ENCODE measurements at places on chromosomes 12 and 14.

DNA sequence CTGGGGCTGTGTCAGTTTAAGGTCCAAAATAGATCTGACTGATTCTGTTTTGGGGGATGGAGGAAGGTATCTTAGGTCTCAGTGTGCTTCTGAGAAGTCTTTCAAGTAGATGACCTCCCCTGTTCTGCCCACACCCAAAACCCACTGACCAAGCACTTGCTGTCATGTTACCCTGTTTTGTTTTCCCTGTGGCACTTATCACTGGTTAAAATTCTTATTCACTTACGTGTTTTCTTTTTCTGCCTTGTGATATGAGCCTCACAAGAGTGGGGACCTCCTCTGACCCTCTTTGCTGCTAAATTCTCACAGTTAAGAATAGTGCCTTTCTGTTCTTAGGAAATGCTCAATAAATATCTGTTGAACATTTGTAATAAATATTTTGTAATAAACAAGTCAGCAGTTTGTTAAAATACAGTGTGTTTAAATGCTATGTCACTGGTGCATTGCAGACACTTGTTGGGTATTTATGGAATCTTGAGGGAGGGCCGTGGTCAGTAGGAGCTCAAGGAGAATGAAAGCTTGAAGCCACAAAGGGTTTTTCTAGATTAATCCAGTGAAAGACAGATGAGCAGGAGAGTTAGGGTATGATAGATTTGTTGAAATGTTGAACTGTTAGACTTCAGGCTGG, 20.9 kb downstream of the PLEKHA5 start:
- no peak for DNase-seq

DNA sequence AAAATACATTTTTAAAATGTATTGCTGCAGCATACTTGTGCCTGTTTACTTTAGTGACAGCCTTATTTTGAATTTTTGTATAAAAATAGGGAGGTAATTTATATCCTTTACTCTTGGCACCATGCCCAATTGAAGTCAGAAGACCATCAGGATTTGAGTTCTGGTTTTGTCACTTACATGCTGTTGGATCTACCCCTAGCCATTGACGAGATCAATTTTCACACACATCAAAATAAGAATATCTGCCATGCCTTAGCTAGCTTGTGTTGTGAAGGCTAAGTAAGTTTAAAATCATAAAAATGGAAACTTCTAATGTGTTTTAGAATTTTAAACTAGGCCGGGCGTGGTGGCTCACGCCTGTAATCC, 381.8 kb downstream of the KCNH5 start:
- no peak for DNase-seq

GRCh38 chr14:56580221-56580711, 668 bp downstream of the TMEM260 start:
- DNase-seq: peak; percentile 48

DNA sequence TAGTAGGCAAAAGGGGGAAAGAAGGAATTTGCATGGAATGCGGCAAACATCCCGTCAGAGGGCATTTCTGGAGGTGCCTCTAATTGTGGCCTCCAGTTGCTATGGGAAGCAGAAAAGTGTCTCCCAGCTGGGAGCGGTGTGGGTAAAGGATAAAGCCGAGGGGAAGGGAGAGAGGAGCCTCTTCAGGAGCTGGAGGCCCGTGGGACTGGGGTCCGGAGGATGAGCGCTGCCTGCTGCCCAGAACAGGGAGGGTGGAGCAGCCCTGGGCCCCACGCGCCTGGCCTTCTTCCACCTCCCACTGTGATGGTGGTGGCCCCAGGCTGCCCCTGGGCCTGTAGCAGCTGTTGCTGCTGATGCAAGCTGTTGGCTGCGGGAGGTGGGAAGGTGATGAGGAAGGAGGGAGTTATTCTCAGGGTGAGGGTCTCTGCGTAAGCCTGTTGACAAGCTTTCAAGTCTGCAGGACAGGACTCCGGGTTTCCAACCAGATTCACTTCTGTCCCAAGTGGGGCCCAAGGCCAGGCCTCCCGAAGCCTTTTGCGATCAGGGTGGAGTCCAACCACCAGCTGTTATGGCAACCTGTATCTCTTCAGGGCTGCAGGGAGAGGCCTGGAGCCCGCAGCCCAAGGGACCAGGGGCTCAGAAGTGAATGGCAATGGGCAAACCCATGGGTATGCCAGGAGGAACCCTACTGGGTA, 19.1 kb upstream of the PGF start:
- no peak for DNase-seq

- DNase-seq: no peak
These were observed 244.5 kb upstream of the LRFN5 start for GRCh38 chr14:41362139-41362538.

DNA sequence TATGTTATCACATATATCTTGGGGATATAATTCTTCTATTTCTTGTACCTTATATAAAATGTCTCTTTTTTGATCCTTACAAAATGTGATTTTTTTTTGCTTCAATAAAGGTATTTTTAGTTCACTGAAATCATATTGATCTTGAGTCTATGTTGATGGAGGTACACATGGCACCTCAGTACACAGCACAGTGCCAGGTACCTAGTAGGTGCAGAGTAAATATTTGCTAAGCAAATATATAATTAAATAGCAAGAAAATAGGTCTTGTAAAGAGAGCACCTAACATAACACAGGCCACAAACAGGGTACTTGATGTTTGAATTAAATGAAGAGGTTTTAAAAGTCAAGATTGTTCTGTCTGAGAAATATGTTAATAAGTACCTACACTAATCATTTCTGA, 69.7 kb downstream of the CIT start:
- peak; percentile 32 for DNase-seq

GRCh38 chr12:122730215-122731014, at the start of gene HCAR1:
TSS of gene HCAR1 (minus strand) at chr12:122730844. CDS start at chr12:122730339, 505 bp downstream.
- DNase-seq: peak; percentile 70

- no peak for DNase-seq
These were observed 198.1 kb upstream of the TBX3 start for GRCh38 chr12:114882083-114882482.

GRCh38 chr14:82449926-82450468, 916.3 kb upstream of the SEL1L start:
- DNase-seq: no peak

GRCh38 chr14:23513005-23513817, 38.4 kb downstream of the ZFHX2 start:
- DNase-seq: no peak

DNA sequence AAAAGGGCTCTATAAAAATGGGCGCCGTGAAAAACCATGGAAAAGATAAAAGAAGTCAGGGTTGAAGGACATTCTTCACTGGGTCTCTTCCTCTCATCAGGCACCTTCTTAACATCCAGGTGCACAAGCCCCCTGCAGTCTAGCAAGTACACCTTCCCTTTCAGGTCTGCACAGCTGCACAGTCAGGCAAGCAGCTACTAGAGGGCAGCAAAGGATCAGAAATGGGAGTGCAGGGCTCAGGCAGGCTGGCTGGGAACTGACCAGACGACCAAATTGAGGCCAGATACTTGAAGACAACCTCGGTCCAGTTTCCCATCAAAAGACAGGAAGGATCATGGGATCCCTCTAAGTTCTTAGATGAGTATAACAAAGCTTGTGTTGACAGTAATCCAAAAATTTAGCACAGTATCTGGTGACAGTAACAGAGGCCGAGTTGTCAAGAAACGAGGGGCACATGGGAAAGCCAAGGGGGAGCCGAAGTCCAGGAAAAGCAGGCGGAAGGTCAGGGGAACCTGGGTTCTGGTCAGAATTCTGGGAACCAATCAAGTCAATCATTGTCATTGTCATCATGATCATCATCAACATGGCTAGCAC, 10.1 kb upstream of the GRIP1 start:
- peak; percentile 78 for DNase-seq

DNA sequence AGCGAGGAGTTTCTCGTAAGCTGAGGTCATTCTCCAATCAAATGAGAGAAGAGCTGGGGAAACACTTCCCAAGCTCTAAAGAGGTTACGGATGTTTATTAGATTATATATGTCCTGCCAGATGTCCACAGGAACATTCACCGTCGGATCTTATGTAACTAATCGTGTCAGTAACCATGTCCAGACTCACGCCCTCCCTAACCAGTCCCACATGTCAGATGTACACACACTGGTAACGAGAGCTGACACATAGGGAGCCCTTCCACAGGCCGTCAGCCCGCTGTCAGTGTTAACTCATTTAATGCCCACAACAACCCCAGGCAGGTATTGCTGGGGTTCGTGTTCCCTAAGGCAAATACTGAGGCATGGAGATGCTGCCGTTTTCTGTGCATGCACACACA, 223.7 kb upstream of the RTL1 start:
- no peak for DNase-seq

DNA sequence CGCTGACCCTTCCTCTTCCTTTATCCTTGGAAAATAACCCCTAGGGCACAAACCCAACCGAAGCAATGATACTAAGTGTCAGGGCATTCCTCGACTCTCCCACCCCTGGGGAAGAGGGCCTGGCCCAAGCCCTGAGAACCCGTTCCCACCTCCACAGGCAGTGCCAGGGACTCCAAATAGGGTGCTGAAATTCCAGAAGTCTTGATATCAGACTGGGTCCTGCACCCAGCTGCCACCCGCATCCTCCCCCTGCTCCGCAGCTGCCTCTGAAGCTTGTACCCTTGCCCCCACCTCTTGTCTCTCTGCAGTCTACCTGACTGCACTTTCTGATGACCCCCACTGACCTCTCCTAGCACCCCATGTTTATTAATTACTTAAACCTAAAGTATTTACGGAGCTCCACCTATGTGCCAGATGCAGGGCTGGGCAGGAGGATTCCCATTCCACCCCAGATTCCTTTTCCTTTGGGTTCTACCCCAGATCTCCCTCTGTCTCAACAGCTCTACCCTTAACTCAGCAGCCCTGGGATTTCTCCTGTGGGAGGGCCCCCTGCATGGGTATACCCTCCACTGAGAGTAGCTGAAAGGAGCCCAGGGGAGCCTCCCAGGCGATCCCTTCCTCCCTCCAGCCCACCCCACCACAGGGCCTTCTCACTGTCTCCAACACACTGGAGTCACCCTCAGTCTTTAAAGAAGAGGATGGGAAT, 4.1 kb upstream of the KRT18 start:
- DNase-seq: no peak

- DNase-seq: no peak
These were observed 224.9 kb downstream of the NTF3 start for GRCh38 chr12:5656836-5657235.

DNA sequence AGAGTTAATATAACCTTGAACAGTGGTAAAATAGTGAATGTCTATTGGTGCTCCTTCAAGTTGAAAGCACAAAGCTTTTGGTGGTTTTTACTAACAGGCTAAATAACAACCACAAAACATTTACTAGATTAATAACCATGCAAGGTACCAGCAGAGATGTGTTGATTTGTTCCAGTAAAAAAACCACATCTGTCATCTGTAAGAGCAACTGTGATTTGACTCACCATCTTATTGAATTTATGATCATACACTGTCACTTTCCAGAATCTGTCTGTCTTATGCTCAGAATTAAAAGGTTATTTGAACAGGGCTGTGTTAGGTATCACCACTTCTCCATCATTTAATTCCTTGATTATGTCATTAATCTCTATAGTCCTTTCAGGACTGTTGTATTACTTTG, 107.0 kb upstream of the PTHLH start:
- no peak for DNase-seq

DNA sequence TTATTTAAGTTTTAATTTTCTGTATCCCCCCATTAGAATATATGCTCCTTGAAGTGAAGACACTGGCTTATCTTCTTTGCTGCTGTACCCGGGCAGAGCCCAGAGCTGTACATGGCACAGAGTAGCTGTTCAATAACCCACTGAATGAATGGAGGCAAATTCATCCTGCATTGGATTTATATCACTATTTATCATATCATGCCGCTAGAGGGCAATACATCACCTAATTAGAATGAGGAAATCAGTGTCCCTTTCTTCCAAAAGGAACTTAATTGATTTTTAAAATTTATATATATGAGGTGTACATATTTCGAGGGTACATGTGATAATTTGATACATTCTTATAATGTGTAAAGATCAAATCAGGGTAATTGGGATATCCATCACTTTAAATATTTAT, 89.2 kb upstream of the TMEM260 start:
- peak; percentile 61 for DNase-seq

DNA sequence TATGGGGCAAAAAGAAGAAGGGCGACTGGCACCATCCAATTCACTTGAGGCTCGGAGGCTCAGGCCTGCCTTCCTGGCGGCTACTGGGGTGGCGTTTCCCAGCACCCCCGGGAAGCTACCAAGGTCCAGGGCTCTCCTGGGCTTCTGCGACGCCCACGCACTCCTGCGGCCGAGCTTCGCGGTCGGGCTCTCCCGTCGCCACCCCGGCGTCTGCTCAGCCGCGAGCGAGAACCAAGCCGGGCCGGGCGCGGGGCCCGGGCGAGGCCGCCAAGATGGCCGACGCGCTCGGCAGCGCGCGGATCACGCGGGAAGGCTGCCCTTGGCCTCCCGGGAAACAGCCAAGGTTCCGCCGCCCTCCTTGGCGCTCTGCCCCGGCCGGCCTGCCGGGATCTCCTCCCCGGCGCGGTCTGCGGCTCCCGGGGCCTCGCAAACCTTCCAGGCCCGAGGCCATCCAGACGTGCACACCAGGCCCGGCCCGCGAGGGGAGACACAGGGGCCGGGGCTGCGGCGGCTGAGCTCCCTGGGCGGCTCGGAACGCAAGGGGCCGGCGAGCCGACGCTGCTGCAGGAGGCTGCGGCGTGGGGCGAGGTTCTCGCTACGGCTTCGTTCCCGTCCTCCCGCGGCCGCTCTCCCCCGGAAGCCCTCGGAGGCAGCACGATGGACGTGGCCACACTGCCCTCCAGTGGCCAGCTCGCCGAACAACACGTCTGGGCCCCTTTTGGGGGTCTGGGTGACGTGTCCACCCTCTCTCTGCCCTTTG, 23.5 kb upstream of the ZFP36L1 start:
- DNase-seq: peak; percentile 78

- no peak for DNase-seq
These were observed 52.6 kb downstream of the TMEM260 start for GRCh38 chr14:56632195-56632594.

- no peak for DNase-seq
These were observed 4.5 kb upstream of the PRR4 start for GRCh38 chr12:10853776-10854175.

DNA sequence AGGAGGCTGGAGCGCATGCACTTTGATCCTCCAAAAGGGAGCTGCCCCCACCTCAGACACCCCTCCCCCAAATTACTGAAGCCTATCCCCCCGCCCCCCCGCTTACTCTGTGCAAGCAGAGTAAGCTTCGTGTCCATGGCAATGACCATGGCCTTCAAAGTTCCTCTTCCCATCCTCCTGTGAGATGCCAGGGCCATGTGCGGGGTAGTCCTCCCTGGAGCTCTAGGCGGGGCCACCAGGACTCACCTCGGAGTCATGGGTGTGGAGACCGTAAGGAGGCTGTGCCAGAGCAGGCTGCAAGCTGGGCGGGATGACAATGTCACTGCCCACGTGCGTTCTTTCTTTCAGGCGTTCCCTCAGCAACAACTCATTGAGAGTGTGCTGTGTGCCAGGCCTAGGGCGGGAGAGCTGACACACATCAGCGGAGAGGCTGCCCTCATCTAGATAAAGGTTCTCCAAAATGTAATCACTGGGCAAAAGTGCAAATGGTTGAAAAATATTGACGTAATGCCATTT, 66.8 kb downstream of the C14orf132 start:
- peak; percentile 41 for DNase-seq

GRCh38 chr14:77590845-77591485, 25.5 kb downstream of the SPTLC2 start:
- DNase-seq: no peak

GRCh38 chr14:94041551-94042346, 15.6 kb downstream of the OTUB2 start:
- DNase-seq: no peak

GRCh38 chr12:52945389-52946232, 3.3 kb upstream of the KRT18 start:
- DNase-seq: no peak

GRCh38 chr12:30200864-30201263, 417.1 kb upstream of the TMTC1 start:
- DNase-seq: no peak

GRCh38 chr14:88351966-88352691, 29.1 kb upstream of the KCNK10 start:
- DNase-seq: peak; percentile 94

All from NCI-H510A treated with DMSO at 0.1 percent for 48 hours (cell line).